IMR-90 (cell line): ENCODE measurements at places on chromosomes 7 and 10. TPM values are rescaled to one million over a fixed set of nuclear protein-coding genes. Genes with fewer than 3 reads are reported as not detected.

DNA sequence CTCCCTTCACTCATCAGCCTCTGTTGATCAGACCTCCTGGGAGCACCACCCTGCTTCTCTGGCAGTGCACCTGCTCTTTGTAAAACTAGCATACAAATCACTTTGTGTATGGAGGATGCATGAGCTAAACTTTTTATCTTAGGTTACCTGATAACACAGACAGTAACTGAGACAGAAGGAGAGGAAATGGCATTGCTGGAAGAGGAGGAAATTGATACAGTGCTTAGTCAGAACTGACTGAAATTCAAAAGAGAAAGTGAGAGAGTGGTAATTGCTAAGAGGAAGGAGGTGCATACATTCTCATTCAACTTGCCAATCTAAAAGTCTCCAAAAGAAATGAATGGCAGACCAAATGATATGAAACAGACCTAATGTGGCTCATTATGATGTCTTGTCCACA, 1120.7 kb downstream of the GATA3 start:
- H3K27me3 ChIP-seq, result no peaks in the 10 kb centered on the region
- H3K4me3 ChIP-seq, result no peak overlapping the region
- no peaks in the 10 kb centered on the region for H3K36me3 ChIP-seq
- no peak for DNase-seq

- H3K4me1 ChIP-seq, result no peaks in the 10 kb centered on the region
- H3K36me3 ChIP-seq, result no peaks in the 10 kb centered on the region
- no peak overlapping the region for H3K27ac ChIP-seq
- H3K27me3 ChIP-seq, result no peaks in the 10 kb centered on the region
These were observed 232.9 kb upstream of the NPY start for GRCh38 chr7:24050991-24051560.

- H3K27me3 ChIP-seq, result peaks cover 26% of the 10 kb centered on the region
- no peak for DNase-seq
- H3K27ac ChIP-seq, result no peak overlapping the region
These were observed 72.2 kb upstream of the EEPD1 start for GRCh38 chr7:36080843-36081242.

GRCh38 chr10:71257319-71257997, 45.1 kb downstream of the UNC5B start:
- H3K4me1 ChIP-seq, result peaks cover 27% of the 10 kb centered on the region
- no peak overlapping the region for H3K27ac ChIP-seq
- H3K27me3 ChIP-seq, result no peaks in the 10 kb centered on the region
- DNase-seq, result no peak
- H3K36me3 ChIP-seq, result no peaks in the 10 kb centered on the region

DNA sequence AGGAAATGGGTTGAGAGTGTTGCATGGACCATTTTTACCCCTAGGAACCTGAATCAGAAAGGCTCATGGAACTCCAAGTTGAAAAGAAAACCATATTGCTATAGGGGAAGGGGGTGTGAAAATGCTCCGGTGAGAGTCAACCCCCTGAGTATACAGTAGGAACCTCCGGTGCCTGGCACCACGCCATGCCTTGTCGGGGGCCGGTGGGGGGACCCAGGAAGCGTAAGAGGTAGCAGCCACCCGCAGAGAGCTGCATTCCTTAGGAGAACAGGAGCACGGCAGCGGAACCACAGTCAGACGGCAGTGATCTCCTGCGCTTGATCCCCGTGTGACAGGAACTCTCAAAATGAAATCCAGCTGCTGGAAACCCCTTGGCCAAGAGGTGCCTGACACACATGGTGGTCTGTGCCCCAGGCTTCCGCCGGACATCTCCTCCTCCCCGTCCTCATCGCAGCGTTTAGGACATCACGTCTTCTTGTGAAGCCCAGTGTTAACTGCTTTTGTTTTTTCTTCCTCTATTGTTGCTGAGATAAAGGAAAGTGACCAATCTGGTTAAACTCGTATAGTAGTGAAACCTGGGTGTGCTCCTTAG, 186.8 kb downstream of the CELF2 start:
- H3K27me3 ChIP-seq, result no peaks in the 10 kb centered on the region
- DNase-seq, result no peak
- no peak overlapping the region for H3K27ac ChIP-seq
- H3K36me3 ChIP-seq, result no peaks in the 10 kb centered on the region

DNA sequence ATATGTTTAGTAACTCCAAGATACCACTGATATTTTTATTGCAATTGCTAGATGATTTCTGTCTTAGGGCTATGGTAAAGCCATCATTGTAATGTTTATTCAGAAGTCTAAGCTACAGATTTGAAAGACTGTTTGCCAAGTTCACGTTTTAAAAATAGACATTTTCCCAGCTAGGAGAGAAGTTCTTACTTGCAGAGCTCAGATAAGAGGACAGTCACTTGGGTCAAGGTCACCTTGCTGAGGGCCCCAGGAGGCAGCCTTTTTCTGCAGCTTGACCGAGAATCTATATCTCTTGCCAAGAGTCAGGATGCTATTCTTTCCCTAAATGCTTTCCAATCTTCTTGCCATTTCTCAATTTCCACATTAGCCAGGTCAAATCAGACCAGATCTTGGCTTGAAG, 1011.2 kb downstream of the KCNMA1 start:
- no peak for DNase-seq
- H3K4me3 ChIP-seq, result no peak overlapping the region
- no peak overlapping the region for H3K27ac ChIP-seq
- no peaks in the 10 kb centered on the region for H3K4me1 ChIP-seq
- H3K36me3 ChIP-seq, result no peaks in the 10 kb centered on the region

The ARMC10 gene
- total RNA-seq, result 21.0 and 32.5 TPM in 2 replicates

DNA sequence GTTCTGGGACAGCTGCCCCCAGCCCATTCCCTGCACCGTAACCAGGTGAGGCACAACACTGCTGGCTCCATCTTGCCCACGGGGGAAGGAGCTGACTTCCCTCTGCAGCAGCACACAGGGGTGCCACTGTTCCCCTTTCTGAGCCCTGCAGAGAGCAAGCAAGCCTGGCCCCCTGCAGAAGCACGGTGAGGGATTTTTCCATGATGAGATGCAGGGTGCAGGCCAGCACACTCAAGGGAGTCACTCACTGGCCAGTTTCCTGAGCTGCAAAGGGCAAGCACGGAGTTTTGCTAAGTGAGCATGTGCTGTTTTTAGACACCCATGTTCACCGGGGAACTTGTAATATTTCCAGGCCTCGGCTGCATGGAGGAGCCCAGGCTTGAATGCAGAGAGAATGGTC, 176.6 kb downstream of the PIP4K2A start:
- H3K27ac ChIP-seq, result no peak overlapping the region
- DNase-seq, result no peak
- no peaks in the 10 kb centered on the region for H3K4me1 ChIP-seq
- peaks cover 26% of the 10 kb centered on the region for H3K36me3 ChIP-seq
- no peaks in the 10 kb centered on the region for H3K27me3 ChIP-seq

DNA sequence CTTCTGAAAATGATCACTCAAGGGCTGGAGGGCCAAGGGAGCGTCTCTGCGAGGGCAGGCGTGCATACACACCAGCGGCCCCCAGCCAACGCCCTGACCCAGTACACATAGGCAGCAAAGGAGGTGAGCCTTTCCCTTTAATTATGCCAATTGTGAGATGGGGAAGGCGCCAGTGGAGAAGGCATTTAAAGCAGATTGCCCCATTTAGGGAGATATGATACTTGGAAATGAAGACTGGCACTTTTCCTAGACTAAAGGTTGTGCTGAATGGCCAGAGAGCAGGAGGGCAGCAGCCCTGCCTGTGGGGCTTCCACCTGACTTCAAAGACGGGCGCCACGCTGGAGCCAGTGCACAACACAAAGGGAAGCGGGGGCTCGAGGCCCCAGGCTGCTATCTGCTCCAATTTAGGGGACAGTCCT, 24.1 kb downstream of the HIPK2 start:
- no peak for DNase-seq
- H3K4me3 ChIP-seq, result no peak overlapping the region
- no peak overlapping the region for H3K27ac ChIP-seq
- no peaks in the 10 kb centered on the region for H3K27me3 ChIP-seq
- H3K36me3 ChIP-seq, result peaks cover 20% of the 10 kb centered on the region

The SPDYE18 gene
- not detected in 2 replicates for total RNA-seq

- H3K36me3 ChIP-seq, result no peaks in the 10 kb centered on the region
- no peak overlapping the region for H3K27ac ChIP-seq
- DNase-seq, result no peak
- H3K27me3 ChIP-seq, result no peaks in the 10 kb centered on the region
These were observed 1.6 kb downstream of the SUV39H2 start for GRCh38 chr10:14880229-14880628.

GRCh38 chr7:14507617-14508016, 394.9 kb downstream of the DGKB start:
- H3K36me3 ChIP-seq, result no peaks in the 10 kb centered on the region
- no peaks in the 10 kb centered on the region for H3K4me1 ChIP-seq
- no peaks in the 10 kb centered on the region for H3K27me3 ChIP-seq
- DNase-seq, result no peak

DNA sequence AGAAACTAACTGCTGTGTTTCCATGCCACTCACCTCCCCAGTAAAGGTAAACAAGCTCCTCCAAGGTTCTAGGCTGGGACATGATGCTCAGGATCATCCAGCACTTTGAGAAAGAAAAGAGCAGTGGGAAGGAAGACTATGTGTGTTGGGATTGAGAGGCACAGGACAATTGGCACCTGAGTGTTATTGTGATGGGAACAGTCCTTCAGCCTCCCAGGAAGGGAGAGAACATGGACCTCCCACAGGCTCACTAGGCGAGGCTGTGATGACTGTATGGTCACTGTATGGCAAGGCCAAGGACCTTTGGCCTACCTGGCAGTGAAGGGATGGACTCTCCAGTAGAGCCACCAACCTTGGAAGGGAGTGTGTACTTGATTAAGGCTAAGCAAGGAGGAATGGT, 123.2 kb upstream of the UNC5B start:
- no peak for DNase-seq
- no peaks in the 10 kb centered on the region for H3K4me1 ChIP-seq
- no peak overlapping the region for H3K27ac ChIP-seq
- H3K4me3 ChIP-seq, result no peak overlapping the region
- peaks cover 9% of the 10 kb centered on the region; the same call in 1 of the 2 replicates for H3K27me3 ChIP-seq

The UNCX gene
- not detected in 2 replicates for total RNA-seq

GRCh38 chr10:113691381-113691780, 11.7 kb downstream of the CASP7 start:
- H3K4me3 ChIP-seq, result no peak overlapping the region
- H3K36me3 ChIP-seq, result peaks cover 9% of the 10 kb centered on the region
- no peak overlapping the region for H3K27ac ChIP-seq
- H3K27me3 ChIP-seq, result no peaks in the 10 kb centered on the region
- no peaks in the 10 kb centered on the region for H3K4me1 ChIP-seq
- DNase-seq, result no peak

GRCh38 chr7:48634116-48634632, 290.2 kb upstream of the CDC14C start:
- H3K27ac ChIP-seq, result no peak overlapping the region
- DNase-seq, result no peak
- no peaks in the 10 kb centered on the region for H3K4me1 ChIP-seq
- H3K36me3 ChIP-seq, result no peaks in the 10 kb centered on the region

The MYPN gene
- 12.5 and 13.1 TPM in 2 replicates for total RNA-seq

- H3K4me3 ChIP-seq, result no peak overlapping the region
- no peaks in the 10 kb centered on the region for H3K4me1 ChIP-seq
- H3K36me3 ChIP-seq, result no peaks in the 10 kb centered on the region
- no peak overlapping the region for H3K27ac ChIP-seq
These were observed 36.2 kb upstream of the MNX1 start for GRCh38 chr7:157046681-157047080.

The SUN3 gene
- not detected in 2 replicates for total RNA-seq

DNA sequence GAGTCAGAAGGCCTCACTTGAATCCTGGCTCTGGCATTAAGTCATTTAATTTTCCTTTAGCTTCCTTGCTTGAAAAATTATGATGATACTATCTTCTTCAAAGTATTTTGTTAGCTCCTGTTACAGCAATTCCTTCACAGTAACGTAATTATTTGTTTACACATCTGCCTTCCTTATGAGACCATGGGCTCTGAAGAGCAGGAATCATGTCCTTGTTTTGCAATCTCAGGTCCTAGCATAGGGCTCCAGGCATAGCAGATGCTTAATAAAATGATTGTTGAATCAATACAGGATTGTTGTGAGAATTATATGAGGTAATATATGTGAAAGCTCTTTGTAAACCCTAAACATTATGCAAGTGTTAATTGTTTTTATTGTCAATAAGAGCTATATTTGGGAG, 25.5 kb downstream of the KLHDC10 start:
- peak; percentile 80 for DNase-seq
- H3K27ac ChIP-seq, result no peak overlapping the region
- H3K4me3 ChIP-seq, result no peak overlapping the region
- peaks cover 2% of the 10 kb centered on the region; the same call in 1 of the 2 replicates for H3K36me3 ChIP-seq
- 0 out of 2 replicates have a peak, but pooled peaks cover 1% of the 10 kb centered on the region for H3K4me1 ChIP-seq
- no peaks in the 10 kb centered on the region for H3K27me3 ChIP-seq

The SLC12A9 gene
- total RNA-seq, result 3.3 and 4.5 TPM in 2 replicates

DNA sequence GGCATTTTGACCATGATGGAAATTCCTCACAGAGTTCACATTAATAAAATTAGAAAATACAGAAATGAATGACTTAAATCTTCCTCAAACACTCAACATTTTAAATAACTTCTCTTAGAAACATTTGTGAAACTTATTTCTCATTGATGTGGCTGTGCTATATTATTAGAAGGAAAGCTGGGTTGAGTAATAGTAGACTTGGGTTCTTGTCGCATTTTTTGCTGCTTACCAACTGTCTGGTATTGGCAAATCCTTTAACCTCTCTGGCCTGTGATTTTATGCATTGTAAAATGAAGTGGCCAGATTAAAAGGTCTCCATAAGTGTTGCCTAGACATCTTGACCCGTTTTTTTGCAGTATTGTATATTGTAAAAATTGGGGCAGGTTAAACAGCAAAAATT, 66.5 kb downstream of the VPS50 start:
- peak; percentile 42 for DNase-seq
- H3K4me3 ChIP-seq, result no peak overlapping the region
- no peak overlapping the region for H3K27ac ChIP-seq
- H3K27me3 ChIP-seq, result no peaks in the 10 kb centered on the region
- H3K4me1 ChIP-seq, result peaks cover 5% of the 10 kb centered on the region; the same call in 1 of the 2 replicates

The CYP2C19 gene
- total RNA-seq, result not detected in 2 replicates

DNA sequence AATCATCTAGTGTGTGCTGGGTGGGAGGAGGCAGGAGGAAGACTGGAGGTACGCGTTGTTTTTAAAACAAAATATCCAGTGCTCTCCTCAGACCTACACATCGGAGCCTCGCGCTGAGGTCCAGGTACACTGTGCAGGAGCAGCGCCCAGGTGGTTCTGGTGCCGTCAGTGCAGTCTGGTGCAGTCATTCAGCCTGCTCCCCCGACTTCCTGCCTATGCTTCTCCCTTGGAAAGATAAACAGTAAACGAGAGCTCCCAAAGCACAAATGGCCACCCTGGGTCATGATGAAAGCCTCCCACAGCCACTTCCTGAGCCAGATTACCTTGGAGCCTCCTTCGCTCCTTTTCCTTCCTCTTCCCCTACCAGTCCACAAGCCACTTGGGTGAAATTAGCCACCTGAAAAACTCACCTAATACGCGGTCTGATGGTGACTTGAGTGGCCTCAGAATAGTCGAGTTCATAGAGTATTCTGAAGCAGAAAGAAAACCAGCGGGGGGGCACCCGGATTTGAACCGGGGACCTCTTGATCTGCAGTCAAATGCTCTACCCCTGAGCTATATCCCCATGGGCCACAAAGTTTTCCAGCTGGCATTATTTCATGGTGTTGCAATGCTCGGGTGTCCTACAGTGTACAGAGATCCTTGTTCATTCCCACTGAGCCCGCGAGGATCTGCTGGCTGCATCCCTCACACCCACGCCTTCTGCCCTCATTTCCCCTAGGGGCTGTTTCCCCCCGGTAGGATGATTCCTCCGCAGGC, 82.5 kb downstream of the ZNF467 start:
- no peak overlapping the region for H3K4me3 ChIP-seq
- peak; percentile 71 for DNase-seq
- peaks cover 13% of the 10 kb centered on the region for H3K27me3 ChIP-seq
- H3K4me1 ChIP-seq, result no peaks in the 10 kb centered on the region
- no peaks in the 10 kb centered on the region for H3K36me3 ChIP-seq
- no peak overlapping the region for H3K27ac ChIP-seq

GRCh38 chr10:83310688-83311087, 828.6 kb upstream of the GHITM start:
- no peak overlapping the region for H3K4me3 ChIP-seq
- no peak for DNase-seq
- H3K36me3 ChIP-seq, result no peaks in the 10 kb centered on the region
- H3K27me3 ChIP-seq, result no peaks in the 10 kb centered on the region
- no peaks in the 10 kb centered on the region for H3K4me1 ChIP-seq
